ENCODE measurements at places on chromosomes 4 and X.

DNA sequence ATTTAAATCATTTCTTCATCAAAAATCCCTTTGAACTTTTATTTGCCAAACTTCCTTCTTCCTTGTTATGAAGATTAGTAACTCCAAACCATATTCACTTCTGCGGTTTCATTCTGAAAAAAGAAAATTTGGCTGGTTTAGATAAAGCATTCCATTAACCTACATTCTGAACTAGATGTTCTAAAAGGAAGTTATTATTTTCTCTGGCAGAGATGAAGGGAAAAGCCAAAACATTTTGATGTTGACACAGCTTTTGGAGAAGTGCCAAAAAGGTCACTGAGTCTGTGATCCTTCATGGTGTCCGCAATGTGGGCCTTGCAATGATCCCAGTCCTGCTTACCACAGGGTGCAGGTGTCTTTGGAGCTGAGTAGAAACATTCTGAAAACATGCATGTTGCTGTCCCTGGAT, 36.0 kb downstream of the CXCL8 start:
- peak; percentile 78 for DNase-seq

DNA sequence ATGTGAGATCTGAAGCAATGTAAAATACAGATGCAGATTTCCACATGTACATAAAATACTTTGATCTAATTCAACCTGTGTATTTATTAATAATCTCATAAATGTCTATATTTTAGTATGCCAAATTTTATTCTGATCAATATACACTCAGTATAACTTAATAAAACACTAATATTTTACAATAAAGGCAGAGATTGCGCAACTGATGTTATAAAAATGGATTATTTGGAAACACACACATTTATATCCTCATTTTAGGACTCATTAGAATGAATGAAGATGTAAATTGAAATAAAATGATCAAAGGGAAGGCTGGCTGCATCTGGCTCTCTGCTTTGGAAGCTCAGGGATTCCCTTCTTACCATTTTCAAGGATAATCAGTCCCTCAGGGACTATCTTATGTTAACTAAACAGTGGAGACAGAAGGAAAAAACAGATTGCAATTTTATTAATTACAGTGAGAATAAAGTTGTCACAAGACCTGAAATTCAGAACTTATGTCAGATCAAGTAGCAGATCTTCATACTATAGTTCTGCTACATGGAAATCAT, 900.9 kb upstream of the EPHA5 start:
- no peak for DNase-seq

- peak; percentile 37 for DNase-seq
Observed at GRCh38 chr4:159296061-159296460, 193.2 kb downstream of the RAPGEF2 start.

- DNase-seq: no peak
Observed at GRCh38 chr4:41477181-41477905, 60.6 kb upstream of the LIMCH1 start.

- peak; percentile 77 for DNase-seq
Observed at GRCh38 chrX:41180194-41180908, 95.1 kb downstream of the USP9X start.

GRCh38 chr4:24624381-24624780, 40.0 kb upstream of the DHX15 start:
- no peak for DNase-seq

DNA sequence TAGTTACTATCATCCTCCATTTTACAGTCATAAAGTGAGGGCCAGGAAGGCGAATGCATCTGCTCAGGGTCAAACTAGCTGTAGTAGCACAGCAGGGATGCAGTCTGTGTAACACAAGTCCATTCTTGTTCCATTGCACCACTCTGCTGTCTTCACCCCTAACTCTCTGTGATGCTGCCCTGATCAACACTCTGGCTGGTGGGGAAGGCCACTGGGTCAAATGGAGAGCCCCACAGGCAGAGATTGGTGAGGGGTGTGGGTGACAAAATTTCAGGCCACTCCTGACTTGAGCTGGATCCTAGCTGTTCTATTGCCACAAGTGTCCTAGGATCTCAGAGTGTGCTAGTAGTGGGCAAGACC, 136.5 kb downstream of the PJA1 start:
- no peak for DNase-seq

GRCh38 chrX:152824841-152825374, 5.6 kb downstream of the CETN2 start:
- DNase-seq: no peak

DNA sequence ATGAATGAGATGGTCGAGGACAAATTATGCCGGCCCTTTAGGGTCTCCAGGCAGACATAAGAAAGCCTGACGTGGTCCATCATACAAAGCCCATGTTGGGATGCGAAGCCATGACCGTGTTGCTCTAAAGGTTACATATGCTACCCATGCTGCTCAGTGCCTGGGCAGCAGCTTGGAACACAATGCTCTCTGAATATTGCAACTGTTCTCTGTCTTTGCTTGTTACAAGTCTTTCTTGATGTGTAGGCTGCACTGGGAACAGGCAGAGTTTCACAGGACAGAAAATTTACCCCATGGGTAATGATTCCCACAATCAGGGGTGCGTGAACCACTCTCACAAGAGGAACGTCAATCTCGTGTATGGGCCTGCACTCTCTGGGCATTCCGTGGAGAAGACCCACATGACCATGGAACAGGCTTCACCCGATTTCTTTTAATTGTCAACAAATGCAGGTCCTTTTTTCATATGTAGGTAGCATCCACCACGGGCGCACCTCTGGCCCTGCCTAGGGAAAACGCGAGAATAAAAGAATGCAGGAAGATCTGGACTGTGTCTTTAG, 66.3 kb downstream of the NBDY start:
- DNase-seq: no peak

- DNase-seq: no peak
Observed at GRCh38 chr4:1112174-1112820, 1.1 kb downstream of the RNF212 start.

- peak; percentile 56 for DNase-seq
Observed at GRCh38 chrX:110734894-110735541, 60.6 kb downstream of the CHRDL1 start.

DNA sequence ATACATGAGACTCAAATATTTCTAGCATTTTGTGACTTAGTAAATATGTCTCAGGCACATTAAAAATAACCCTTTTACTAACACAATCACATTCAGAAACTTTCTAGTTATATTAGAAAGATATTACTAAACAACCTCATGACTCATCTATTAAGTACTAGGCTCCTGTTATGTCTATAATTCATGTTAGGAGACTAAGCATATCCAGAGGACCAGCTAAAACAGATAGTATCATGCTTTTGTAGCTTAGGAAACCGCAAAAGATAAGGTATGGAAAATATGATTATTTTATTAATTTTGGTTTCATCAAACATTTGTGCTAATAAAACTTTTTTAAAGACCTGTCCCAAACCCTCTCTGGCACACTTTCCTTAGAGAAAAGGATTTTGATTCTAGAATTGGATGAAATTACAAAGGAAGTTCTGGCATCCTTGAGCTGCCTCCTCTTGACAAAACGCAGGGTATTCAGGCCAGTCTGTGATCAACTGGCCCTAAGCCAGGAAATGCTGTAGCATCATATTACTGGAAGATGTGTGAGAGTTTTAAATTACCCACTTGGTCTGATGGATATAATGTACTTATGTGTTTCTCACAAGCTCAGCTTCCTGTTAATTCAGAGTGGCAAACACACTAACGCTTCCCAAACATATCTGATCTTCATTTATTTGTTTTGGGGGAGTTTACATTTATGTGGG, 60.4 kb downstream of the NRK start:
- DNase-seq: peak; percentile 33

GRCh38 chr4:157964463-157964862, 208.4 kb downstream of the GASK1B start:
- no peak for DNase-seq

GRCh38 chrX:143500751-143501150, 16.5 kb downstream of the SPANXN3 start:
- DNase-seq: no peak

GRCh38 chrX:87515836-87516235, 1.8 kb upstream of the KLHL4 start:
- no peak for DNase-seq

- no peak for DNase-seq
Observed at GRCh38 chr4:164192844-164193243, 561.1 kb upstream of the SMIM31 start.

DNA sequence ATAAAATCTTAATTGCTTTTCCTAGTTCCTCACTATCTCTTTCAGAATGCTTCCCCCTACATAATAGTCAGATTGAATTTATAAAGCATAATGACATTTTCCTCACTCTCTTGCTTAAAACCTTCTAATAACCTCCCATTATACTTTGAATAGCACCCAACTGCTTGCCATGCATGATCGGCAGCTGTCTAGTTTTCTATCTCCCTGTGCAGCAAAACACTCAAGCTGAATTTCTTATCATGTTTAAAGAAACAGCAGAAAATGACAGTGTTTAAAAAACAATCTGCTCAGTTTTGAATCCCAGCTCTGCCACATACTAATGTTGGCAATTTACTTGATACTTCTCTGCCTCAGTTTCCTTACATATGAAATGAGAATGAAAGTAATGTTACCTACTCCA, 947.1 kb upstream of the HS3ST1 start:
- DNase-seq: no peak

DNA sequence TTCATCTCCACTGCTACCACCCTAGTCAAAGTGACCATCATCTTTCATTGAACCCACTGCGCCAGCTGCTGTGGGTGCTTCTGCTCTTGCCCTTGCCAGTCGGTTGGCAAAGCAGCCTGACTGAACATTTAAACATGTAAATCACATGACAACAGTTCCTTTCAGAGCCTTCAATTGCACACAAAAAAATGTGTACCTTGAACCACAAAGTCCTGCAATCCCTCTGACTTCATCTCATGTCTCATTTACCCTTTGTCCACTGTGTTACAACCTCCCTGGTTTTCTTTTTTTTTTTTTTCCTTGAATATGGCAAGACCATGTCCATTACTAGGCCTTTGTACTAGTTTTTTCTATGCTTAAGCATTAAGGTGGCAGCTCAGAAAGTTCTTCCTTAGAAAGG, 183.5 kb downstream of the GBA3 start:
- DNase-seq: no peak

DNA sequence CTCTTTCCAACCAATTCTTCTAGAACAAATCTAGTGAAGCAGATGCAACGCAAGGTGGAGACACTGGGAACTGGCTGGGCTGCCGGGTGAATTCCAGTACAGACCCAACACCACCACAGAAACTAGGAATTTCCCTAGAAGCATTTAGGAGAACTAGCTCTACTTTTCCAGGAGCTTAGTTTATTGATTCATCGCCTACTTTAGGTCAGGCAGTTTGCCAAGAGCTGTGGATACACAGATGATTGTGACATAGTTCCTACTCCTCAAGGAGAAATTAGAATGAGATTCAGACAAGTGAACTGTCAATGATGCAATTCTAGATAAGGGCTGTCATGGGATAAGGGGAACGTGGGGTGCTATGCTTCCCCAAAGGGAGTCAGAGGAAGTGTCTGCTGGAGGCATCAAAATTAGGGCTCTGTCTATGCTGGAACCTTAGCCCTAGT, 350.0 kb downstream of the CAMK2D start:
- peak; percentile 85 for DNase-seq

GRCh38 chrX:107549504-107549903, 78.8 kb upstream of the PRPS1 start:
- no peak for DNase-seq

DNA sequence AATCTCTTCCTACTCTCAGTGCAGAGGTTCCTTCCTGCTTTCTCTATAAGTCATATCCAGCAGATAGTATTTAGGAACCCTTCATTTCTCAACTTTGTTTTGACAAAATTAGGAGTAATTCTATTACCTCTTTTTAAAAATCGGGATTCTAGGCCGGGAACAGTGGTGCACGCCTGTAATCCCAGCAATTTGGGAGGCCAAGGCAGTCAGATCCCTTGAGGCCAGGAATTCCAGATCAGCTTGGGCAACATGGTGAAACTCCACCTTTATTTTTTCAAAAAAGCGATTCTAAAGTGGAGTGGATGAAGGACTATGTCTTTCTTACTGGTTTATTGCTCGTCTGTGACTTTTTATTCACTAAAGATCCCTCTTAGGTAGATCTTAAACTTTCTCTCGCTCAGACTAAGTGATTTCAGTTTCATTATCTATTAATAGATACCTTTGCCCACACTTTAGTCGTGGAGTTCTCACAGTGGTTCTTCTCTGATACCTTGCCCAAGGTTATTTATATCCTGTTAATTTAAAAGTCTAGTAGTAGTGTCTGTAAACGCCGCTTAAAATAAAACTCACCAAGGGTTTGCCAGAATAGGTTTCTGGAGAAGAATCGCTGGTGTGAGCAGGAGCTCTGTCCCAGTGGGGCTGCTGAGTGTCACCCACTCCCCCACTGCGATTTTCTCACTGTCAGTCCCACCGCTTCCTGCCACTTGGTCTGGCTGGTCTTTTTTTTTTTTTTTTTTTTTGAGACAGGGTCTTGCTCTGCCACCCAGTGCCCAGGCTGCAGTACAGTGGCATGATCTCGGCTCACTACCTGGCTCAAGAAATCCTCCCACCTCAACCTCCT, 27.0 kb upstream of the TMEM131L start:
- DNase-seq: no peak

DNA sequence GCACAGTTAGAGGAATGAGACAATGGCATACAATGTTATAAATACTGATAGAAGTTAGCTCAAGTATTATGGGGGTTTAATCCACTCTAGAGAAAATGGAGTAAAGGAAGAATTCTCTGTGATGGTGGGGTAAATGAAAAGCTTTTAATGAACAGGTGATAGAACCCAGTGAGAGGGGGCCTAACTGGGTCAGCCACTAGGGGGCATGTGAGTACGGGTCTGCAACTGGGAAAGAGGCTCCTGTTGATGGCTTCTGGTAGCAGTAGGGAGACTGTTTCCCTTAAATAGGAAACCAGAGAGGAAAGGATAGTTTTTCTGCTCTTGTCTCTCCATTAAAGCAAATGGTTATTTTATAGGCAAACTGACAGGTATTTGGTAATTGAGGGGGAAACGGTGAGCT, 132.8 kb upstream of the GPR101 start:
- DNase-seq: no peak

DNA sequence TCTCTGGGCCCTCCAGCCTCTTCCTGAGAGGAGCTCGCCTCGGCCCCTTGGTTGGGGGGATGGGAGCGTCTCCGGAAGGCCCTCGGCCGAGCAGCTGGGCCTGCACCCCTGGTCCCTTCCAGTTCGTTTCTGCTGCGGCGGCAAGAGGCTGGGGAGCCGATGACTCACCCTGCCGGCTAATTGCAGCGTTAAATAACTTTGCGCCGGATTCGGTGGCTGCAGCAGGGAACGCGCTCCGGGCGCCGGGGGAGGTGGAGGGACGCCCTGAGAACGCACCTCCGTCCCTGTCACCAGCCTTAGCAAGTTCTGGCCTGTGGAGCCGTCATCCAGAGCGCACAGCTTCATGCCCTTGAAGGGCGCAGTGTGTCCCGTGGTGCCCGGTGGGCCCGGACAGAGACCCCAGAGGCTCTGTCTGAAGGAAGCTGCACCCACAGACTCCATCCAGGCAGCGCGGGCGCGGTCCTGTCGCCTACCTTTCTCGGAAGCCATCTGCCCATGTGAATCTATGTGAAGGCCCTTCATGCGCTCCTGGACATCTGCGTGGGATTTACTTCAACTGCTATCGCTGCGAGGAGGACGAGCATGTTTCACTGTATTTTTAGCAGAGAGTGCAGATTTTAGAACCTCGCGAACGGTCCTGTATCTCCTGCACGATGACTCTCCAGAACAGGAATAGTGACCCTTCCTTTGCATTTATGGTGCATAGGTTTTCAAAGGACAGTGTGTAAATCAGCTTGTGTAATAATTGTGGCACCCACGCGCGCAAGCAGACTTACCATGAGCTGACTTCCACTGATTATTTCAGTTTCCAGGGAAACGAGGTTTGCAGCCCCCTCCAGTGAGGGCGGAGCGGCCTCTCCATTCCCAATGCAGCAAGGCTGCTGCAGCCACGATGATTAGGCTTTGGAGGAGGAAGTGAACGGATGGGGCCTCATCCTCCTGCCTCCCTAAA, 1.7 kb upstream of the TMEM271 start:
- peak; percentile 63 for DNase-seq

GRCh38 chr4:121164291-121164690, at the start of gene TNIP3:
Gene TNIP3, minus strand, starts transcription at chr4:121164321. Its CDS starts 196 bp downstream, at chr4:121164125.
- DNase-seq: no peak
